ENCODE measurements at places on chromosomes 1 and 21.
A peak's percentile ranks its signal among the peaks of the same experiment; 100 is the strongest.

GRCh38 chr21:45299864-45300785 lies 12.4 kb upstream of the POFUT2 start:
- no peak for DNase-seq

GRCh38 chr1:239795304-239795703 lies 296.4 kb upstream of the FMN2 start:
- no peak for DNase-seq

DNA sequence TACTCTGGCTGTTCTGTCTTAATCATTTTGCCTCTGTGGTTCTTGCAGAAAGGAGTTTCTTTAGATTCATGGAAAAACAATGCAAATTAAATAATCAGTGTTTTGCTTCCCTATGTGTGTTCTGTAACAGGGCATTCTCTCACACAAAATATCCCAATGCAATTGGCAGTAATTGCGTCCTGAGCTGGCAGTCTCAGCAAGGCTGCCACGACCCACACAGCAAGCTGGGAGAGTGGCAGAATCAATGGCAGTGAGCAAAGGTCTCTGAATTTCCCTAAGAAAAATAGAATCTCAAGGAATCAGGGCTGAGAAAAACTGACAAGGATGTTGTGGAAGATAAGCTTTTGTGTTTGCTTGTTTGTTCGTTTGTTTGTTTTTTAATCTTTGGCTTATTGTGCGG lies 198.1 kb upstream of the ST6GALNAC5 start:
- DNase-seq: no peak

GRCh38 chr1:197441999-197442414 lies 174.0 kb downstream of the CRB1 start:
- DNase-seq: no peak

GRCh38 chr1:221415651-221416050 lies 326.2 kb downstream of the DUSP10 start:
- DNase-seq: no peak

- DNase-seq: no peak
Measured at GRCh38 chr21:42732033-42732410, 78.6 kb downstream of the PDE9A start.

- no peak for DNase-seq
Measured at GRCh38 chr21:42809577-42810475, 69.5 kb downstream of the WDR4 start.

DNA sequence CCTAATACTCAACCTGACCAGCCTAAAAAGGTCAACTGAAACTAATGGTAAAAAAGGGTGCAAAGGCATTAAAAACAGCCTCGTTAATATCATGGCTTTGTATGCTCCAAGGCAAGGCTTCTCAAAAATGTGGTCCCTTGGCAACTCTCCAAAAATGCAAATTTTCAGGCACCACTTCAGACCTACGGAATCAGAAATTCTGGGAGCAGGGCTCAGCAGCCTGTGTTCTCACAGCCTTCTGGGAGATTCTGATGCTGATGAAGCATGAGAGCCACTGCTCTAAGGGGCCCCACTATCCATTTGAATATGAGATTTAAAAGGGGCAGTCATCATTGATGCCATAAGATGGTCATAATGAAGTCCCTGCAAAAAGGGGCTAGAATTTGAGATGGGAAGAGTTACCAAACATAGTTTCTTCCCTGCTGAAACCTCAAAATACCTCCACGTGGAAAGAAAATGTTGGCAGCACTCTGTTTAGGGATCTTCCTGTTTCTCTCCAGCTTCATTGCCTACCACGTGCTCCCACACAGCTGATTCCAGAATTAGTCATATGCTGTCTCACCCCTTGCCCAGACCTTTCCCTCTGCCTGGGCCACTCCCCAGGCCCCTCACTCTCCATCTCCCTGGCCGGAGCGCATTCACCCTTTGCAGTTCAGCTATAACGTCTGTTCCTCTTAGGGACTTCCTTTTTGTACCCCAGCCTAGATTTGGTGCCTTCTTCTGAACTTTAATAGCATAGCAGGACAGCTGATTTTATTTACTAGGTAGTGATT lies 46.7 kb downstream of the PHC2 start:
- no peak for DNase-seq

DNA sequence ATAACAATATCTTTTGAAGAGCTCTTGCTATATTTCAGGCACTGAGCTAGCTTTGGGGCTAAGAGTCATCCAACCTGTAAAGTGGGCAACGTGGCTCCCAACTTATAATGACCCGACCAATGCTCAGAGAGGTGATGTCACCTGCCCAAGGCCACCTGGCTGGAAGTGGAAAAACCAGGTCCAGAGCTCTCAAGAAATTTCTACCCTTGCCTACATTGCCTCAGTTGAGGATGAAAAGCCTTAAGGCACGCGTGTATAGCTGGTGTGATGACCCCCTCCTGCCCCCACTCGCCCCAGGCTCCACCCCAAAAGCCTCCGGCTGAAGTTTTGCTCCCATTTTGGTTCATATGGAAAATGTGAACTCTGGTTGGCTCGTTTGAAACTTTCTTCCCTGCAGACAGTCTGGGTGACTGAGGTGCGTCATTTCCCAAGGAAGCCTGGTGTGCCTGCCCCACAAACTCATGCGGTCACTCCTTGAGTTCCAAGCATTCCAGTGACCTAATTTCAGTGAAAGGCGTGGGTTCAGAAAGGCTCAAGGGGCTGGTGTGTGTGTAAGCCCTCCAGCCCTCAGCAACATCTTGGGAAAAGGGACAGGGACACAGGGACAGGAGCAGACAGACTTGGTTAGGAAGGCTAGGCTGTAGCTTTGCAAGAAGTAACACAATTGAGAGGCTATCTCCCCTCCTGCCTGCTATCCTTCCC lies 20.5 kb downstream of the HTR1D start:
- DNase-seq: peak; percentile 54

GRCh38 chr1:6180707-6181311 lies 688 bp upstream of the CHD5 start:
- no peak for DNase-seq

DNA sequence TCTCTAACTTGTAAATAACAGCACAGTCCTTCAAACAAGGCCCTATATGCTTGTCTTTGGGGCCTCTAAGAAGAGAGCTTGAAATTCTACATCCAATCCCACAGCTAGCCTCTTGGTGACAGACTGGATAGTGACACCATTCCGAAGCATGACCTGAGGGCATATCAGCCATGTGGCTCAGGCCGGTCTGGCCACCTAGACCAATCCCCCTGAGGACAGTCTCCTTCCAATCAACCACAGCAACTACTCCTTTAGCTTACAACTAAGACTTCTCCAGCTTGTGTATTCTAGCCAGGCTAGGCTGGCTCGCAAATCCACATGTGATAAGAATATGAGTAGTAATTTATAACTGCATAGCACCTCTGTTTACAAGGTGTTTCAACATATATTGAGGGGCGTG lies 14.0 kb downstream of the BCAR3 start:
- no peak for DNase-seq

DNA sequence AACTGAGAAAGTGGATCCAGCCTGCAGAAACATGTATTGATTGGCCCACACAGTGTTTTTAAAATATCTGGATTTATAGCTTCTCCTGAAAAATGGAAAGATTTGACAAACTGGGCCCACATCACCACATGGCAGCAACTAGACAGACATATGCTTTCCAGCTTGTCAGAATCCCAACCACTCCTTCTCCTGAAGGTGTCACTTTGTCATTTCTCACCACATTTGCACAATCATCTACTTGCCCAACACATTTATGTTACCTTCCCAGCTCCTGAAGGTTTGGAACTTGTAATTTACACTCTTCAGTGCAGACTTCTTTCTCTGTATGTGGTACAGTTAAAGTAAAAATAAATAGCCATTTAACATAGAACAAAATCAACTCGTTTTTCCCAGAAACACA lies 126.1 kb upstream of the KIAA1614 start:
- DNase-seq: no peak

DNA sequence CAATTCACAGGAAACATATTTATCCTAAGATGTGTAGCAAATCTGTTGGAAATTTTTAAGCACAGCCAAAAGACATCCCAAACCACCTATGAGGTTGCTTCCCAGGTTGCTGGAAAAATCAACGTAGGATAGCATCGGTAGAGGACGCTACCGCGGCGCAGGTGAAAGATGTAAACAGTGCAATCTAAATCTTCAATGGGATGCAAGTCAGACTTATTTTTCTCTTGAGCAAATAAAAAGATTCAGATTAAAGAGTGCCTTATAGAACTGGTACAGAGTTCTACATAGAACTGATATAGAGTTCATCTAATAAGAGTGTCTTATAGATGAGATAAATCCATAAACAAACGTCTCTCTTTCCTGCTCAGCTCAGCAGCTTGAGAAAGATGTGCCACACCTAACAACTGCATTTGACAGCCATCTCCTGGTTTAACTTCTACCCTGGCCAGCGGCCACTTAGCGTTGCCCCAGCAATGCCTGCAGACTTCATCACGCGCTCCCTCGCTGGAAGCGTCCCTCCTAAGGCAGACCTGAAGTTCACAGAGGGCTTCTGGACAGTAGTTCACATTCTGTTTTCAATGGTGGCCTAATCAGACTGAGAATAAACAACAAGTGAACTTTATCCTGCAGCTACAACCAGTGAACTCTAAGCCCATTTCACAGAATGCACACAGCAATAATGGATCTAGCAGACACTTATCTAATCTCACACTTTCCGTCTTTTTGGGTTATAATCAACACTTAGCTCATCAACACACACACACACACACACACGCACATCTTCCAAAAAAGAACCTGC lies 164.5 kb downstream of the TOMM20 start:
- DNase-seq: no peak

DNA sequence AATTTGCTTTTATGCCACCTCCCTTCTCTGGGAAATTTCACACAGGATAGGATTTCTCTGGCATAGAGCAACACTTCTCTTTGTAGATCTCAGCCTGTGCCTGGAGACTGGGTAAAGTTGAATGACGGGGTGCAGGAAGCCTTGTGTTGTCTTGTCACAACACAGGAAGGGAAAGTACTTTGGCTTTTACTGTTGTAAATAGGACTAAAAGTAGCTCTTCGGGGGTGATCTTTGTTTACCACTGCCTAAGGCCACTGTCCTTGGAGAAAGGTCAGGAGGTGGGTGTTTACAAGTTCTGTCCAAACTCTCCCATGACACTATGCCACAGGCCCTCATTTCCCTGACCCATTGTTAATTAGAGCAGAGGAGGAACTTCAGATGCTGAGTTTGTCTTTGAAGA lies 139.7 kb downstream of the FGGY start:
- no peak for DNase-seq

DNA sequence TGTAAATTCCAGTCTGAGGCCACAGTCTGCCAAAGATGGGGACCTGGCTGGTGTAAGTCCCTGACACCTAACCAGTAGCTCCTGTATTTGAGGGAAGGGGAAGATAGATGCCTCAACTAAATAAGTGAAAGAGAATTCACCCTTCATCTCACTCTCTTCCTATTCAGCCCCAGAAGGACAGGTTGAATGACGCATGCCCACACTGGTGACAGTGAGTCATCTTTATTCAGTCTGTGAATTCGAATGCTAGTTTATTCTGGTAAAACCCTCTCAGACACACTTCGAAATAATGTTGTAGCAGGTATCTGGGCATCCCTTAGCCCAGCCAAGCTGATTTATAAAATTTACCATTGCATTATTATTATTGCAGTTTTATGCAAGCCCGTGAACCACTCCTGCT lies 617.0 kb upstream of the PRMT6 start:
- no peak for DNase-seq

DNA sequence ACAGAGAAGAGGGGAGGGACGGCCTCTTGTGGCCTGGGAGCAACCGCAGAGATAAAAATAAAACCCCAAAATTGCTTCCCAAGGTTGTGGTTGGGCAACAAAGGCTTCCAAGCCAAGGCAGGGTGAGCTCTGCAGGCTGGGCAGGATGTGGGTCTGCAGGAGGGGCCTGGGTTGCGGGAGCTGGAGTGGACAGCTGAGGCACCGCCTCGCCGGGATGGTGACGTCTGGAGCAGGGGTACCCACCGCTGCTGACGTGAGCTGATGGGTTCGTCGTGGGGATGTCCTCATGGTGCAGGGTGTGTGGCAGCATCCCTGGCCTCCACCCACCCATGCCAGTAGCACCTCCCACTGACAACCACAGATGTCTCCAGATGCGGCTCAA lies 3.7 kb downstream of the AURKAIP1 start:
- DNase-seq: no peak

DNA sequence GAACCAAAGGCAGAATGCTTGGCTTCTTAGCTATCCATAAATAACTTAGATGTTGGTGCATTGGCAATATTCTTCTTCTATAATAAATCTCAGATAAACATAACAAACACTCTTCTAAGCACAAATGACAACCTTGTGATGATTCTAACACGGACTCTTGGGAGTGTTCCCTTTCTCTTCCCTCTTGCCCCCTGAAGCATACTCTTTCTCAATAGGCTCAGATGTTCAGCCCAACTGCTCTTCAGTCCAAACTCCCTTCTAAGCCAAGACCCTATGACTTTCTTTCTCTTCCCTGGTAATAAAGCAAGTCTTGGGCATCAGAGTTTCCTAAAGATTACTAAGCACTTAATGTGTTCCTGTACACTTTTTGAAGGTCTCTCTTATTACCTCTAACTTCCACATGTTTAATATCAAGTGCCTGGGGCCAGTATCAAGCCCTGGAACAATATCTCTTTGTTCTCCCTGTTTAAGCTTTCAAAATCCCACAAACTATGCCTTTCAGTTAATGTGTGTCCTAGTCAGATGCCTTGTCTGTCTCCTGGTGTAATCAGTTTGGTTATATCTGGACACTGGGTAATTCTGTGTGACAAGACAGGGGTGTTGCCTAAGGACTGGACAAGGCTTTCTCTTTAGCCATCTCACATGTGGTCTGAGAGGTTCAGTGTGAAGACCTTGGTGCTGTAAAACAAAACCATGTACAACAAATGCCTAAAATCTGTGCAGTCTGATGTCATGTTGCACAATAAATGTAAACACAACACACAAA lies 92.9 kb upstream of the IVNS1ABP start:
- DNase-seq: peak; percentile 52

GRCh38 chr1:32105338-32105737 lies 2.5 kb upstream of the KPNA6 start:
- DNase-seq: no peak

GRCh38 chr1:153430561-153430960 lies 14.2 kb downstream of the S100A7A start:
- DNase-seq: no peak

- no peak for DNase-seq
Measured at GRCh38 chr1:84165601-84166000, 21.5 kb downstream of the PRKACB start.

- no peak for DNase-seq
Measured at GRCh38 chr1:24725209-24725651, 20.0 kb upstream of the CLIC4 start.

GRCh38 chr1:53321366-53321765 lies 6.5 kb downstream of the LRP8 start:
- no peak for DNase-seq

- no peak for DNase-seq
Measured at GRCh38 chr1:104353580-104353979, 603.9 kb downstream of the AMY1C start.

GRCh38 chr1:100353988-100354387 lies 1.7 kb downstream of the CDC14A start:
- DNase-seq: no peak
